ENCODE measurements at places on chromosomes 11 and 22.

DNA sequence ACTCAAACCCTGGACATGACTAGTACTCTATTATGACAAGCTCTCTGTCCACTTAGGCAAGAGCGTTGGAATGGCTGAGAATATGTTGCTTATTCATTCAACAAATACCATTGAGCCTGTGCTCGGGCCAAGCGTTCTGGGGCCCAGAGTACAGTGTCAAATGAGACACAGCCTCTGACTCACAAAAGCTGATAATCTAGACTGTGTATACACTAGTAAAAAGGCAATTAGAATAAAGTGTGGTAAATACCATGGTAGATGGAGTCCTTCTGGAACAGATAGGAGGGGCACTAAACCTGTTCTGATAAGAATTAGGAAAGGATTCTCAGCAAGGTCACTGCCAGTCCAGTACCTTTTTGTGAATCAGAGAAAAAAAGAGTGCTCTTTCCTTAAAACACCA, 24.7 kb downstream of the KCNE3 start:
- no peak for DNase-seq

DNA sequence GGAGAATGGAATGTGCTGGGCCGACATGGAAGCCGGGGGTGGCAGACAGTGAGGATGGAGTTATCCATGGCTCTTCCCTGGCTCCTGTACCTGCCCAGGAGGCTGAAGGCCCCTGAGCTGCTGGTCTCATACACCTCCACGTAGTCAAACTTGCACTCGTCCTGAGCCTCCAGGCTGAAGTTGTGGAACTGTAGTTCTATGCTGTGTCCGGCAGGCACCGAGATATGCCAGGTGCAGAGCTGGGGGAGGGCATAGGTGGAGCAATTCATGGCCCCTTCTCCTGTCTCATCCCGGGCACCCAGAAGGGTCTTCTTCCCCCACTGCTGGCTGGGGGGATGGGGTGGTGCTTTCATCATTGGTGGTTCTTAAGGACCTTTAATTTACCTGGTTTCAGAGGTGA, 2.8 kb downstream of the MFRP start:
- DNase-seq: no peak

GRCh38 chr11:104620991-104621390, 277.3 kb downstream of the CASP12 start:
- DNase-seq: no peak

DNA sequence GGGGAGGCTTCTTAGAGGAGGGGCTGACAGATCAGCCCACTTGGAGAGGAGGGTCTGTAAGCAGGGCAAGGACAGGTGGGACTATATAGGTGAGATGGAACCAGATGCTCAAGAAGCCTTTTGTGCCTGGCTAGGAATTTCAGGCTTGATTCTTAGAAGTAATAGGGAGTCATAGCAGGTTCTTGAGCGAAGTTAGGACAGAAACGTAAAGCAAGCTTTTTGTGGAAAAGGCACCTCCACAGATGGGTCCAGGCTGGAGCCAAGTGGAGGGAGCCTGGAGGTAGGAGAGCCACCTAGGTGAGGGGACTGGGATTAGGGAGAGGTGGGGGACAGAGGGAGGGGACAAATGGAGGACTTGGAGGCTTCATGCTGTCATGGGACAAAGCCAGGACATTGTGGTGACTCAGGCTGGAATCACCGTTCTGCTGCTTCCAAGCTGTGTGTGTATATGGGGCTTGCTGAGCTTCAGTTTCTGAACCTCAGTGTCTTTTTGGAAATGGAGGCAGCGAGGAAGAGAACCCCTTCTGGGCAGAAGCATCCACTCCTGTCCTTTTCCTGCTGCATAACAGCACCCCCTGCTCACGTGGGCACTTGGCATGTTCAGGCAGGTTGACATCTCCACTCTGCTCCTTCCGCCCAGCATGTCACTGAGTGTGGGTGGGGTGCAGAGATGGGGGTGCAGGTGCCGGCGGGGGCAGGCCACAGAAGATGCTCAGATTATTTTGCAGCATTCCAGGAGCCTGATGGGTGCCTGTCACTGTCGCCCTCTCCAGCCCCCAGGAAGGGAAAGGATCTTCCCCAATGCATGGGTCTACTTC, 58.0 kb downstream of the MCM5 start:
- DNase-seq: no peak

DNA sequence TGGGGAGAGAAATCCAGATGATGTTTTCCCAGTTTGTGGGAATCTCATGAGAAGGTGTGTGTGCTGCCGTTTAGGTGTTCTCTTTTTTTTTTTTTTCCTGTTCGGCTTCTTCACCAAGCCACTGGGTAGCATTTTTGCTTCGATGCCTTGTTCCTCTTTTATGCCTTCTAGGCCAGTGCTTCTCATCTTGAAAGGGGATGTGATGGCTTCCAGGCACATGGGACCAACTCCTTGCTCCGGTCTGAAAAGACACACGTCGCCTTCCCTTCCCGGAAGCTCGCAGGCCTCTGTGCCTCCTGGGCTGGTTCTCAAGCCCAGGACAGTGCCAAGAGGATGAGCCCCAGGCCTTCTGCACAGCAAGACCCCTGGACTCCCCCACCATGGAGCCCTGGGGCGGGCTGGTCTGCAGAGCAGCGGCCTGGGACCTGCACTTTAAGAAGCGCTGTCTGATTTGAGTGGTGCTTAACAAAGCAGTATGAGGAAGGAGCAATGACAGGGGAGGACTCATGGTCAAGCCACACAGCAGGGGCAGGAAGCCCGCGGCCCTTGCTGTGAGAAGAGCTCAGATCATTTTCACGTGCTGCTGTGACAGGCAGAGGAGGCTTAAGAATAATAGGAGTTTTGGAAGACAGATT, 158.8 kb downstream of the MPPED1 start:
- no peak for DNase-seq

GRCh38 chr11:62489204-62489603, 57.4 kb downstream of the AHNAK start:
- DNase-seq: no peak

- DNase-seq: peak; percentile 84
These were observed 1.3 kb upstream of the PATZ1 start for GRCh38 chr22:31347251-31348008.

DNA sequence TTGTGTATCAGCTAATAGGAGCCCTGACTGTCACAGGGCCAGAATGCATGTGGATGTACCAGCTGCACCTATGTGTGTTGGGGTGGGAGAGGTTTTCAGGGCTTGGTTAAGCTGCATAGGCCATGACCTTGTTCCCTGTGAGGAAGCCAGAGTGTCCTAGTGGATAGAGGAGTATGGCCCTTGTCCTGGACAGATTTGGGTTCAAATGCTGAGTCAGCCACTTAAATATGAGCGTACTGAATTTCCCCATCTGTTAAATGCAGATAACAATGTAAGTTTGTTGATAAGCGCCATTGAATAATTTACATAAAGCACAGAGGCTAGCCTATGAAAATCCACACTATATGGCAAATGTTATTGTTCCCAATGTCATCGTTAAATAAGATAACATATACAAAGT, 74.4 kb downstream of the PANX1 start:
- DNase-seq: no peak

DNA sequence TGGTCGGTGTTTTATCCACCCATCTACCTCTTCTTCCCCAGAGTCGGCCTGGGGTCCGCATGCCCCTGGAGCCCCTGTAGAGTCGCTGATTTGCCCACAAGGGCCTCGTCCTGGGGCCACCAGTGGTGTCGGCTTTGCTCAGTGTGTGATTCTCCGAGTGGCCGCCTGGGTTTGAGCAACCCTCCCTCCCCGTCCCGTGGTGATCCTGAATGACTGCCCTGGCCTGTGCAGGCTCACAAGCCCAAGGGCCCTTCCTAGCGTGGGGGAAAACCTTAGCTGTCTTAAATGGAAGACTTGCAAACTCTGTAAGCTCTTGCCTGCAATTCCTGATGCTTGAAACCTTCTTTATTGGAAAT, 128.3 kb downstream of the OSBP2 start:
- DNase-seq: no peak
